ENCODE measurements at places on chromosomes 2 and 18.

- DNase-seq, result no peak
Observed at GRCh38 chr18:36561046-36561445, 263.5 kb downstream of the FHOD3 start.

DNA sequence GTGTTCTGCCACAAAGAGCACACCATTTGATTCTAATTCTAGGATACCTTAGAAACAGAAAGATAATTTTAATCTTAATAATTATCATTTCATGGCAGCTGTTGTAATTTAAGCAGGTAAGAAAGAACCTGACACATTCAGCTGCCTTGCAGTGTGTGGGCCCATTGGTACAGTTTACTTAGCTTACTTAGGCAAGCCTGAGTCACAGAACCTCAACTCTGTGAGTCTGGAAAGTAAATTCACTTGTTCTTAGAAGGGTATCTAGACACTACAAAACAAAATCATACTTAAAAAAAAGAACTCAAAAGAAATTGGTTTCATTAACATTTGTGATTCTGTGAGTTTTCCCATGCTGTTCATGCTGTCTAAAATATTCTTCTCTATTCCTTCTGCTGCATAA lies 956.3 kb upstream of the SLC39A10 start:
- no peak for DNase-seq

GRCh38 chr2:236971131-236971821 lies 114.4 kb upstream of the COPS8 start:
- no peak for DNase-seq

- DNase-seq, result no peak
Observed at GRCh38 chr2:84380875-84381274, 78.2 kb downstream of the SUCLG1 start.
